ENCODE measurements at places on chromosomes 11 and 22.

DNA sequence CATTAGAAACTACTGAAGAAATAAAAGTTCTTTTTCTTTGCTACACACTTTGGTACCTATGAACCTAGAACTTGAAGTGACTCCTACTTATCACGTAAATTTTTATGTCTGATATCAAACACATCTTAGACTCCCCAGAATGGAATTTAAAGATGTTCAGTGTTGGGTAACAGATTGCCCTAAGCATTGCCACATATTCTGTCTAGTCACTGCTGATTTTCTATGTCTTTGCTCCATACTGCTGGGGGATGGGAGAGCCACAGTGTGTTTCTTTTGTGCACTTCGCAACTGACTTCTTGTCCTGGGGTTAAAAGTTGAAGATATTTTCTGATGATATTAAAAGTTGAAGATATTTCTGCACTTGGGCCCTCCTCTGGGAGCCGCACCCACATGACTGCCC, 19.4 kb upstream of the MYO18B start:
- no peak for DNase-seq

- DNase-seq, result no peak
Measured at GRCh38 chr11:125494031-125494360, 2.1 kb downstream of the FEZ1 start.

DNA sequence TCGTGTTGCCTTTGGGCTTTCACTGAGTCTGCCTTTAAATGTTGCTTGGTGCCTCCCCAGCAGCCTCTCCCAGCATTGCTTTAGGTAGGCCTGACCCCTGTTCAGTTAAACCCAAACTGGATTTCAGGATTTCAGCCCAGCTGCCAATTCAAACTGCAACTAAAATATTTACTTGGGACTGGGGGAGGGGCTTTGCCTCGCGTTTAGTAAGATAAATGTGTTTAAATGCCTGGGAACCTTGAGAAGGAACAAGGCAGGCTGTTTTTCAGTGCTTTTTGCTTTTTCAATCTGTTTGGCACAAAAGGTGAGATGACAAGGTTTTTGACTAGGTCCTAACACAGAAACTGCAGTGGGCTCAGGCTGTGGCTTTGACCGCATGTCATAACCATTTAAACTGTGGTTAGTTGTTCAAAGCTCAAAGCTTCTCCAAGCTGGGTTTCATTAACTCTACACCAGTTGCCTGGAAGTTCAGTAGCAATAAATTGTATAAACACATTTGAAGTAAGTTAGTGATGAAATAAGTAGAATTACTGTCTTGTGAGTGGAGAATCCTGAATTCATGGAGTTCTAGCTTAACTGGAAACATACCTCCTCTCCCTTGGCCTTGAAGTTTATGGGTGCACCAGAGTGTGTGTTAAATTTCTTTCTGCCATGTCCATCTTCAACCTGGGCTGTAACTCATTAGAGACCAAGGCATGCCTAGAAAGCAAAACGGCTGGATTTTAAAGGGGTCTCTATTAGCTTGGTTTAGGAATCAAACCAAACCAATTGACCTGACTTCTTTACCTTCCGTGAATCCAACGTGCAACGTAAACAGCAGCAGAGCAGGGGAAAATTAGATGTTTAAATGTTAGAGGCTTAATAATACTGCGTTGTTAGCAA, 3.6 kb downstream of the PKNOX2 start:
- DNase-seq, result no peak

DNA sequence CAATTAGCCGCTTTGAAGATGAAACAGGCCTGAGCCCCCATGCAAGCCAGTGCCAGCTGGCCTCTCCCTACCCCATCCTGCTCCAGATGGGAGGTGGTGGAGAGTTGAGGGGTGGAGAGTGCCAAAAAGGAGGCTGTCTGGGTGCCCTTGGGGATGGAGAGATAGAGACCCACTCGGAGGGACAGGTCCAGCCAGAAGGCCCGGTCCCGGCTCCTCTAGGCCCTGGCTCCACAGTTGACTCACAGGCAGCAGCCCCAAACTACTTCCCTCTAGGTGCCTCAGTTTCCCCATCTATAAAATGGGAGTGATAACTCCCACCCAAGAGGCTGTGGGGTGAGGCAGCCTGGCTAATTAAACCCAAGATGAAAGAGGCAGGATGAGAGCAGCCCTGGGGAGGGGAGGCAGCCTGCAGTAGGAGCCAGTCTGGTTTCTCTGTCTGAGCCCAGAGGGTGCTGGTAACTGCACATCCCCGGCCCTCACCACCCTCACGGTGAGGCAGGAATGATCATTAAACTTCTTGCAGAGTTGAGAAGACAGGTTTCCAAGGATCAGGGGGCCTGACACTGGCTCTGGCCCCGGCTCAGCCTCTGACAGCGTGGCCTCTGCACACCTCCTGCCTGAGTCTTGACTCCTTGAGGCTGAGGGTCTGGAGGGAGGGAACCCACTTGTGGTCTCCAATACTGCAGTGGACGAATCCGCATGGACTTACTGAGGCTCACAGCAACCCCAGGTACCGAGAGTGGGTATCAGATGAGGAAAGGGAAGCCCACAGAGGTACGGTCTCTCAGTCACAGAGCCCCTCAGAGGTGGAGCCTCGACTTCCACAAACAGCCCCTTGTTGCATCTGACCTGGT, 1.4 kb upstream of the AP5B1 start:
- DNase-seq, result no peak

GRCh38 chr11:28621753-28622152, 513.6 kb downstream of the METTL15 start:
- DNase-seq, result no peak

DNA sequence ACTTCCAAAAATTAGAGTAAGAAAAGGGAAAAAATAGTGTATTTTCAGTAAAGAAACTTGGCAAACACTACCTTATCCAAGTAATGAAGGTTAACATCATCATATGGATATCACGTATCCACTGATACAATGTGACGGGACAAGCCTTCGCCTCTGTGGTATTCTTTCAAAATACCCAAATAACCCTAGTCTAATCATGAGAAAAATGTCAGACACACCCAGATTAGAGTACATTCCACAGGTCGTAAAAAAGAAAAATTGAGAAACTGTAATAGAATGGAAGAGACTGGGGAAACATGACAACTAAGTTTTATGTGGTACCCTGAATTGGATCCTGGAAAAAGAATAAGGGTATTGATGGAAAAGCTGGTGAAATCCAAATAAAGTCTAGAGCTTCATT, 48.9 kb downstream of the NARS2 start:
- DNase-seq, result no peak

All from stimulated activated CD4-positive, alpha-beta T cell treated with anti-CD3 and anti-CD28 coated beads, Interleukin-4, amount 100 ng/mL, for 24 hours (primary cell).